ENCODE measurements at places on chromosomes 4 and X. TPM values are rescaled to one million over a fixed set of nuclear protein-coding genes. Genes with fewer than 3 reads are reported as not detected.
A peak's percentile ranks its signal among the peaks of the same experiment; 100 is the strongest.

- H3K27me3 ChIP-seq, result no peaks in the 10 kb centered on the region
- H3K27ac ChIP-seq, result no peak overlapping the region
- no peaks in the 10 kb centered on the region for H3K36me3 ChIP-seq
Measured at GRCh38 chr4:110702326-110702725, 79.4 kb upstream of the PITX2 start.

GRCh38 chr4:83686166-83686565 is 150.3 kb downstream of the GPAT3 start:
- DNase-seq, result no peak
- H3K4me1 ChIP-seq, result no peaks in the 10 kb centered on the region
- no peak overlapping the region for H3K27ac ChIP-seq
- no peak overlapping the region for H3K4me3 ChIP-seq
- H3K36me3 ChIP-seq, result no peaks in the 10 kb centered on the region

DNA sequence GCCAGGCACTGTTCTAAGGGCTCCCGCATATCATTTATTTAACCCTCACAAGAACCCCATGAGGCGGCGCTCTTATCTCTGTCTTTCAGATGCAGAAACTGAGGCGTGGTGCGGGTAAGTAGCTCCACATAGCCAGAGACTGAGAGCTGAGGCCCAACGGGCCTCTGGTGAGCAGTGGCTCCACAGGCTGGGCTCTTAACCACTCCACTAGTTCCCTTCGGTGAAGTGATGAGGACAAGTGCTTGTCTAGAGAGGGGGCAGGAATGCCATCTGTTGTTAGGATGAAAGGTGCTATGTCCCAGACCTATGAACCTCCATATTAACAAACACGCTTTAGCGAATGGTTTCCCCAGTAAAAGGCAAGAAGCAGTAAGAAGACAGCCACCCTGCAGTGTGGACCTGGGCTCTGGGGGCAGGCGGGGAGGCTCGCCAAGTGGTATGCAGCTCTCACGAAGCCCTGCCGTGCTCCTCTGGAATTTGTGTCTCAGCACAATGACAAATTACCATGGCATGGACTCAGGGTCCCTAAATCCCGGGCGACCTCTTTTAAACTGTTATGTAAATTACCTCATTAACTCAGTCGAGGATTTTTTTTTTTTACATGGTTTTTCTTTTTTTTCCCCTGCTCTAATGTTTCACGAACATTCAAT is 20.9 kb upstream of the S100G start:
- peaks cover 20% of the 10 kb centered on the region for H3K4me1 ChIP-seq
- no peak for DNase-seq
- no peak overlapping the region for H3K4me3 ChIP-seq
- peaks cover 34% of the 10 kb centered on the region for H3K36me3 ChIP-seq
- no peaks in the 10 kb centered on the region for H3K27me3 ChIP-seq
- peak overlapping the region; percentile 66 for H3K27ac ChIP-seq

GRCh38 chr4:147938496-147938895 is 206.6 kb downstream of the ARHGAP10 start:
- no peaks in the 10 kb centered on the region for H3K36me3 ChIP-seq
- H3K4me1 ChIP-seq, result peaks cover 8% of the 10 kb centered on the region
- no peaks in the 10 kb centered on the region for H3K27me3 ChIP-seq
- H3K4me3 ChIP-seq, result no peak overlapping the region
- H3K27ac ChIP-seq, result no peak overlapping the region

Gene HS6ST2
- total RNA-seq, result 23.6 TPM

Data from progenitor cell of endocrine pancreas (in vitro differentiated cells).